Sigmoid colon (tissue), 7 donors: ENCODE measurements at places on chromosomes 11 and 22.

GRCh38 chr22:23245045-23245798, 64.9 kb downstream of the BCR start:
- no peak for DNase-seq

- DNase-seq: no peak
Observed at GRCh38 chr11:46969379-46969778, 32.8 kb downstream of the CSTPP1 start.

- DNase-seq: no peak
Observed at GRCh38 chr22:41382610-41383009, 868 bp downstream of the TEF start.

GRCh38 chr11:109526931-109527330, 104.9 kb downstream of the C11orf87 start:
- DNase-seq: no peak

DNA sequence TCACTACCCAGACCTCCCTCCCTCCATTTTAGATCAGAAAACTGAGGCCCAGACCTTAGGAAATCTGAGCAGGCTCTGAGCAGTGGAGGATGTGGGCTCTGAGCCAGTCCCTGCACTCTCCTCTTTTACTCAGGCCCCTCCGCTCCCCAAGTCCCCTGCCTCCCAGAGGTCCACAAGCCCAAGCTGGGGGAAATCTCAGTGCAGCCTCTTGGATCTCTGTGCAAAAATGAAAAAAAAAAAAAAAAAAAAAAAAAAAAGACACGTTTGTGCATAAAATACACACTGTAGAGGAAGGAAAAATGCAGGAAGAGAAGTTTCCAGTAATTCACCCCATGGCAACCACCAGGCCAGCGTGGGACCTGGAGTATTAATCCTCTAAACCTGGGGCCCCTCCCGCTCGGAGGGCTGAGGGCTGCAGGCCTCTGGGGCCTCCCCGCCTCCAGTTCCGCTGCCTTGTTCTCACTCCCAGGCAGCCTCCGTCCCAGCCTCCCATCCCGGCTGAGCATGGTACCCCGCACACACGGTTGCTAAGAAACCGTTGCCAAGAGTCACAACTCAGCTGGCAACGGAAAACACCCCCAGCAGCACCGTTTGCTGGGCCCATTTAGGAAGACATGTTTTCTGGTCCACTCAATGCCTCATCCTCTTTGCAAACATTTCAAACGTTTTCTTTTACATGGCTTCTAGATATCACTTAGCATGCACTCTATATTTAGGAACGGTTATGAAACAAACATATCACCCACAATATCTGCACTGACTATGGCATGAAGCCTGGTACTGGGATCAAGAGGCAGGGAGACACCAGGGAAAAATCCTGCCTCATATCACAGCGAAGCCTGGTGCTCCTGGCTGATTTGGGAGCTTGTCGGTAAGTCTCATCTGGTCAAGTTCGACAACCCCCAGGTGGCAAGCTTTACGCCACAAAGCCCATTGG, 227.5 kb downstream of the CTTN start:
- DNase-seq: no peak

- DNase-seq: no peak
Observed at GRCh38 chr22:37448516-37449127, 21.3 kb upstream of the ELFN2 start.

DNA sequence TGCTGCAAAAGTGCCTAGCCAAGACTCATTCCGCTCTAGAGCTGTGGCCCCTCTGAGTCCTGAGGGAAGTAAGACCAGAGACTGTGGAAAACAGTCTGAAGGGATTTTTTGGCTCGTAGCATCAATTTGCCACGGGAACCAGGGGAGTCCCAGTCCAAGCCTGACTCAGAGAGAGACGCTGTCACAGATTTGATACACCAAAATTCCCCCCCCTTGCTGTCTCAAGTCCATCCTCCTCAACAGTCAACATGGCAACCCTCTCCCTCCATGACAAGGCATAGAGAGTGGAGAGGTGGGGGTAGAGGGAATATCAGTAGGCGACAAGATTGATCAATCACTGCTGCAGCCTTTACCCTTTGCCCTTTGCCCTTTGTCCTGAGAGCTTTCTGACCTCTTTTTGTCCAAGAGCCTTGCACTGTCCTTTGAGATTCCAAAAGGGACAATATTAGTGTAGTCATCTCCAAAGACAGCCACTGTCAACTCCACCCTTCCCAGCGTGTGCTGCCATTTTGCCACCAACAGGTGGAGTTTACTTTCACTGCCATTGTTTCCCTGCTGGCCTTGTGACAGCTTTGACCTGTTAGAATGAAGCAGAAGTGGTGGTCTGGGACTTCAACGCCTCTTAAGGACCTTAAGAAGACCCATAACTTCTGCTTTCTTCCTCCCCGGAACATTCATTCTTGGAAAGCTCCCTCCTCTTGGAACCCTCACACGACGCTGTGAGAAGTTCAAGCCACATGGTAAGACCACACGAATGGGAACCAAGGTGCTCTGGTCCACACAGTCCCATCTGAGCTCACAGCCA, 7.3 kb downstream of the SLC15A3 start:
- DNase-seq: no peak

DNA sequence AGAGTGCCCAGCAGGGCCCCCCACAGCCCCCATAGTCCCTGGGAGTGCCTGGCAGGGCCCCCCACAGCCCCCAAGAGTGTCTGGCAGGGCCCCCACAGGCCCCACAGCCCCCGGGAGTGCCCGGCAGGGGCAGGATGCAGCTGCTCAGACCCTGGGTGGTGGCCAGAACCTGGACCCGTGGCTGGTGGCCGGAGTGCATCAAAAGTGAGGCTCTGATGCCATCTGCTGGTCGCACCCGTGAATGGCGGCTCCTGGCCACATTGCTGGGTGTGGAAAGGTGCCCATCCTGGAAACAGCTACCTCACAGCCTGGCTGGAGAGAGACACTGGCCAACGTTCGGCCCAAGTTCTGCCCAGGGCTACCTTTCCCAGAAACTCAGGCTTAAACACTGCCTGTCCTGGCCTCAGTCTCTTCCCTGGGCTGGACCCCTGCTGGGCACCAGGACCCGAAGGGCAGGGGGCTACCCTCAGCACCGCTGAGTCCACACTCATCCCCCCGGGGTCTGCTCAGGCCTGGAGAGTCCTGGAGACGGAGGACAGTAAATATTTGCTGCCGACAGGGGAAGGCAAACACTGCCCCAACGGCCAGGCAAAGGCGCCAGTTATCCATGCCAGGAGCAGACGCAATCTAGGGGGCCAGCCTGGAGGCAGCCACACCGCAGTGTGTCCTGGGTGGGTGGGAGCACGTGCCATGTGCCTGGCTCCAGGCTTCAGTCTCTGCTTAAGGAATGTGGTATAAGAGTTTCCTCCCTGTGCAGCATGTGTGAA, 4.4 kb downstream of the INS start:
- DNase-seq: no peak

DNA sequence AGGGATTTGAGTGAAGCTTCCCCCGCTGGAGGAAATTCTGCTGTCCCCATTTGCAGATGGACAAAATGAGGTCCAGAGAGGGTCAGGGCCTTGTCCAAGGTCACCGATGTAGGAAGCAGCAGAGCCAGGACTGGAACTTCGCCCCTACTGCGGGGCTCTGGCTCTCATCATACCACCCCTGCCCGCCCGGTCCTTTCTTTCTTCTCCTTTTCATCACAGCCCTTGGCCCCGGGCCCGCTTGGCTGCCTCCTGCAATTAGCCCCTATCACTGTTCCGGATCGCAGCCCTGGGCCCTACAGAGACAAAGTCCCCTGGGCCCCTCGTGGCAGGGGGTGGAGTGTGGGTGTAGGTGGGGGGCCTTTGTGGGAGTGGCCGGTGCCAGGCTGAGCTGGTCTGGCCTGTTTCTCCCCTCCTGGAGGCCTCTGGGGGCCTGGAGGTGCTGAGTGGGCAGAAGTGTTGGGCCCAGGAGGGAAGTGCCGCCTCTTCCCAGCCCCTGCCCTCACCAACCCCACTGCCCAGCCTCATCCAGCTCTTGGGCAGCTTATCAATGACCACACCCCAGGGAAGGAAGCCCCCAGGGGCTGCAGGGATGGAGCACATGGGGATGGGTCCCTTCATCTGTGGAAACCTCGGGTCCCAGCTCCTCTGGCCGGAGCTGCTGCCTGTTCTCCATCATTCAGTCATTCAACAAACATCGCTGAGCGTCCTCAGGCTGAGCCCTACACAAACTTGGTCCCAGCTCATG, 3.4 kb downstream of the EMID1 start:
- no peak for DNase-seq

GRCh38 chr11:59025097-59025496, 61.0 kb upstream of the GLYATL1B start:
- DNase-seq: no peak

DNA sequence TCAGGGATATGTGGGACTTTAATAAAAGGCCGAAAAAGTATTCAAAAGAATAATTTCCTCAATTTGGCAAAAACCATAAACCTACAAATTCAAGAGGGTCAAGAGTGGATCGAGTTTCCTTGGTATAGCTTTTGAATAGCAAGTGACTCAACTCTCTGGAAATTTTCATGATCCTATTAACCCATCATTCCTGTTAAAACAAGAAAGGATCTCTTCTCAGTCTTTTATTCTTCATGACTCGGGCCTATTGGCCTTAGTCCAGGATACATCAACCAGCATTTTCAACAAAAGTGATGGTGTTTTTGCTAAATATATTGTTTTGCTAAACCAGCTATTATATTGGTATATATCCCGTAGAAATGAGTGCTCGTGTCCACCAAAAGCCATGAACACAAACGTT, 110.3 kb downstream of the ATXN10 start:
- DNase-seq: no peak

GRCh38 chr22:18032455-18033101, 8.2 kb upstream of the MICAL3 start:
- no peak for DNase-seq

- peak; percentile 46 for DNase-seq
Observed at GRCh38 chr22:44392446-44392921, 79.7 kb upstream of the SHISAL1 start.

DNA sequence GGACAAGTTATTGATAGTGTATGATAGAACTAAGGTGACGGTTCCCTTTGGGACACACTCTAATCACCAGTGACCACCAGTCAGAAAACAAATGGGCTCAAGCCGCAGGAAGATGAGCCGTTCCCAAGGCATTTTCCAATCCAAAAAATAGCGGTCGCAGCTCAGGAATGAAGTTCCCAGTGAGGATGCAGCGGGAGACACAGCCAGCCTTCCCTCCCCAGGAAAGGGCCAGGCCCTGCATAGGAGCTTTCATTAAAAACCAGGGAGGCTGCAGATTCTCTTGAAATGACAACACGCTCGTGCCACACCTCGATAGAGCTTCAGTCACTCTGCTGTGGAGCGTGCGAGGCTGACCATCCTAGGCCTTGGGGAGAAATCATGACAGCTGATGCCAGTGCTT, 65.8 kb upstream of the WNT7B start:
- DNase-seq: peak; percentile 63

DNA sequence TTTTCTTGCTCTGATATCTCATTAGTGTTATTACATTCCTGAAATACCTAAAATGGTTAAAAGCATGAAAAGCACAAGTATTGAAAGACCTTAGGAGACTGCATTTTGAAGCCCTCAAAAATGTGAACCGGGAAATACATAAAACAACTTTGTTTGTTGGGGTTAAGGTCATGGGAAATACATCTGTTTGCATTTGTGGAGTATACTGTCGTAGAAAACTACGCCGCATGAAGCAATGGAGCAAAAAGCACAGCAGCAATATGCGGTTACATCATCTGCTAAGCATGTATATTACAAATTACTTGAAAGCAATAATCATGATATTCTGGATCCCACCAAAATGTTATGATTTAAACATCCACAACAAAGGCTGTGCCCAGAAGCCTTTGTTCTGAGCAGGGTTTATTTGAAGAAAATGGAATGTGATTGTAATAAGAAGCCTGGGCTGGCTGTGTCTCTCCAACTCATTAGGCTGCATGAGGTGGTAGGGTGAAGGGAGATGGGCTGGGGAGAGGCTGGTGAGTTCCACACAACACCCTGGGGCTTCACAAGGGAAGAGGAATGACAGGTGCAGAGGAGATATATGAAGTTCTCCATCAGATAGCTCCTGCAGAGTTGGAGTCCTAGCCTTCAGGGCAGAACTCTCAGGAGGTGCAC, 64.7 kb upstream of the LIN7C start:
- DNase-seq: no peak

DNA sequence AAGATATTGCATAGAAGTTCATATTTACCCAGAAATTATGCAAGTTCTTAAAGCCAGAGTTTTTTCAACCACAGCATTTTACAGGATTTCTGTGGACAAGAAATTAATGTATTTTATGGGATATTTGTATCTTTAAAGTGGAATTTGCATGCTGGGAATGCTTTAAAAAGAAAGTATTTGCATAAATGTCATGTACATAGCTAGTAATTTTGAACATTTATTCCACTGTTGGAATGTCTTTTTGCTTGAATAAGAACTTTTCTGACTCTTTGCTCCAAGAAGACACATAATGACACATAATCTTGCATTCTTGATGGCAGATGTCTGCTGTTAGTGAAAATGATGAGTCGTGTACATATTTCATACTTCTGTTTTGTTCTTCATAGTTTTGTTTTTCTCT, 66.6 kb downstream of the ATXN10 start:
- no peak for DNase-seq

GRCh38 chr22:30649430-30650007, 13.9 kb downstream of the SLC35E4 start:
- no peak for DNase-seq

DNA sequence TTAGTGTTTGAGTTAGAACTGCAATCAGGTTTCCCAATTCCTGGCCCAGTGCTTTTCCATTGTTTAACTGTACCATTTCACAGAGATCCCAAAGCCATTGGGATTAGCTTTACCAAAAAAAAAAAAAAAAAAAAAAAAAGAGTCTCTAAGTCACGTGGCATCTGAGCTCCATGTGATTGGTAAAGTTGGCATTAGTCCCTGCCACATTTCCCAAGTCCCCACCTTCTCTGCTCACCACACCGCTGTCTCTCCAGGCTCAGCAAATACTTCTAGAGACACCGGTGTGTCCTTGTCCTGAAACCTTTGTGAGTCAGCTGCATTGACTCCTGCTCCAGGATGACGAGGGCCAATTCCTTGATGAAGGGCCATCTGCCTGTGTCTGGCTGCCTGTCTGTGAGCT, 305.3 kb downstream of the KIRREL3 start:
- DNase-seq: no peak

GRCh38 chr22:23137905-23138561, 3.8 kb downstream of the RSPH14 start:
- no peak for DNase-seq

- no peak for DNase-seq
Observed at GRCh38 chr22:47238690-47239473, 476.4 kb downstream of the TBC1D22A start.

GRCh38 chr11:2509481-2510001, 64.7 kb downstream of the KCNQ1 start:
- DNase-seq: peak; percentile 59

- no peak for DNase-seq
Observed at GRCh38 chr11:112753706-112754105, 207.5 kb upstream of the NCAM1 start.

- no peak for DNase-seq
Observed at GRCh38 chr11:12211331-12212065, 101.1 kb downstream of the MICAL2 start.
